ENCODE measurements at places on chromosomes 12 and 14.

GRCh38 chr14:54728700-54729527 lies 162.0 kb downstream of the SAMD4A start:
- DNase-seq = no peak

GRCh38 chr14:65333943-65334687 lies 78.4 kb upstream of the FUT8 start:
- no peak for DNase-seq

- DNase-seq = no peak
Observed at GRCh38 chr14:61076556-61076955, 95.5 kb downstream of the SLC38A6 start.

DNA sequence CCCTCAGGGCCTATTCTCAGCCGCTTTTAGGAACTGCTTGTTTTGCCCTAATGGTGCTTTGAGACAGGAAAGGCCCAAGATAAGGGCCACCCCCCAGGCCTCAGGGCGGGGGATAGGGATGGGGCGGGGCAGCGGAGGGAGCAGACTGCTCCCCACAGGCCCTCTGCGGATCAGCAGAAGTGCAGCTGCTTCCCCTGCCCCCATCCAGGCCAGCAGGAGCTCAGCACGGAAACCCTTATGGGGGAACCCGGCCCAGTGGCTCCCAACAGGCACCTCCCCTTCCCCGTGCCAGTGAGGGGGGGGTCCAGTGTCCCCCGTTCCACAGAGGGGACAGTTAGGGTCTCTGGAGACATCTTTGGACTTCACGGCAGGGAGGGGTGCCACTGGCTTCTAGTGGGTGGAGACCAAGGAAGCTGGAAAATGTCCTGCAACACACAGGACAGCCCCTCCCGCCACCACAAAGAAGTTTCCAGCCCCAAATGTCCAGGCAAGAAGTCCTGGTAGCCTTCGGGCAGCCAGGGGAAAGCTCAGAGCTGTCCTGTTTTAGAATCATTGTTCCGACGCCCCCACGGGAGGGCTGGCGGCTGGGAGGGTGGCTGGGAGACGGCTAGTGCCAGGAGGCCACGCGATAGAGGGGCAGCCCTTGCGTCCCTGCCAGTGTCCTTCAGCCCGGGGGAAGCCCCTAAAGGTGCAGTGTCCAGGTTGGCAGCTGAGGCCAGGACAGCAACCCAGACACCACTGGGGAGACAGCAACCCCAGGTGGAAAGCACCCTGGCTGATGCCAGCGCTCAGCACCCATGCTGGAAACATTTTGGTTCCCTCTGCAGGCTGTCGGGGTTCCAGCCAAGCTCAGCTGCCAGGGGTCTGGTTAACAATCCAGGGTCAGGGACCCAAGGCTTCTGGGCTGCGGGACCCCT lies 10.4 kb upstream of the GPR132 start:
- DNase-seq = no peak

DNA sequence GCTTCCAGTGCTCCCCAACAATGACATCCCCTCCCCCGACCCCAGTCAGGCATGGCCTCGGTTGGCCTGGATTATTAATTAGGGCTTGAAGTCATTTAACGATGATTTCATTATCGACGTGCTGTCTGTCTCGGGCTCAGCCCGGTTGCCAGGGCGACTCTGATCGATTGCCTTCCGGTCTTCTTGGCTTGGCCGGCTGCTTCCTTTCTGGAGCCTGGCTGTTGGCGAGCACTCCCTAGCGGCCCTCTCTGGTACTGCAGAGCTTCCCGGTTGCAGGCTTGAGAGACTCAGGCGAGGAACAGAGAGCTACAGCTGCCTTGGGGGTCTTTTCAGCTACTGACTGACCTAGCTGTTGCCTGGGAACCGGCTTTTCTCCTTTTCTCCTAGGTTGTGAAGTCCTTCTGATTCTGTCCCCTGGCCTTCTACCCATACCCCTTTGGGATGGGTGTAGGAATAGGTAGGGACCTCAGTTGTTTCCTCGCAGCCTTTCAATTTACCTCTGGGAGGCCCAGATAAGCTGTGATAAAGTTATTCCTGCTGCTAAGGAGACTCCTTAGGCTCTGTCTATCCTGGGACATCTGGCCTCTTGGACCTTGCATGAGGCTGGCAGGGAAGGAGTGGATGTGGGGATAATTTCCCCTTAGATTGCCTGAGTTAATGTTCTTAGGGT lies 5.5 kb upstream of the CISTR start:
- DNase-seq = peak; percentile 77

- DNase-seq = no peak
Observed at GRCh38 chr14:22767323-22767589, 768 bp downstream of the OXA1L start.

- DNase-seq = no peak
Observed at GRCh38 chr12:93050026-93050747, 121.1 kb upstream of the EEA1 start.

GRCh38 chr12:81811778-81812125 lies 52.6 kb upstream of the PPFIA2 start:
- no peak for DNase-seq

- DNase-seq = no peak
Observed at GRCh38 chr12:62834971-62835547, 99.9 kb downstream of the PPM1H start.

GRCh38 chr12:131209082-131210070 lies 255.7 kb downstream of the ADGRD1 start:
- no peak for DNase-seq

- no peak for DNase-seq
Observed at GRCh38 chr12:94948232-94948810, 55.2 kb downstream of the NDUFA12 start.

GRCh38 chr12:83065562-83065961 lies 378.9 kb downstream of the TMTC2 start:
- DNase-seq = no peak

- DNase-seq = no peak
Observed at GRCh38 chr14:89486505-89486904, 69.5 kb upstream of the FOXN3 start.

GRCh38 chr14:30658645-30659044 lies 36.5 kb downstream of the SCFD1 start:
- DNase-seq = no peak

GRCh38 chr14:37579274-37579673 lies 15.8 kb downstream of the FOXA1 start:
- DNase-seq = no peak

- DNase-seq = no peak
Observed at GRCh38 chr12:133236144-133236543, 467 bp upstream of the ANHX start.

DNA sequence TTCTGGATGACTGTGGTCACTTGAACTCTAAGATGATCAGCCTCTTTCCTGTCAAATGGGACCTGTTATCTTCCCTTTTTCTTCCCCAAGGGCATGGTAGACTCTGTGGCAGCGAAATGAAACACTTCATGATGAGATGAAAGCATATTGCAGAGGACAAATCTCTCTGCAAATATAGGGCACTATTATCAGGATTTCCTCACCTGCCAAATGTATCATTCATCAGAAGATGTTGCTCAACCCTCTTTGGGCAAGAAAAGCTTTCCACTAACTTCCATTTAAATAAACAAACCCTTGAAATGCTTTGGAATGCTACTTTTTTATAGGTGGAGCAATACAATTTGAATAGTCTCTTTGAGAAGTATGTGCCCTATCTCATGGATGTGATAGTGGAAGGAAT lies 105.0 kb downstream of the DNAH10 start:
- no peak for DNase-seq
